ENCODE measurements at places on chromosomes 1 and 21. TPM values are rescaled to one million over a fixed set of nuclear protein-coding genes. Genes with fewer than 3 reads are reported as not detected.
A peak's percentile ranks its signal among the peaks of the same experiment; 100 is the strongest.

DNA sequence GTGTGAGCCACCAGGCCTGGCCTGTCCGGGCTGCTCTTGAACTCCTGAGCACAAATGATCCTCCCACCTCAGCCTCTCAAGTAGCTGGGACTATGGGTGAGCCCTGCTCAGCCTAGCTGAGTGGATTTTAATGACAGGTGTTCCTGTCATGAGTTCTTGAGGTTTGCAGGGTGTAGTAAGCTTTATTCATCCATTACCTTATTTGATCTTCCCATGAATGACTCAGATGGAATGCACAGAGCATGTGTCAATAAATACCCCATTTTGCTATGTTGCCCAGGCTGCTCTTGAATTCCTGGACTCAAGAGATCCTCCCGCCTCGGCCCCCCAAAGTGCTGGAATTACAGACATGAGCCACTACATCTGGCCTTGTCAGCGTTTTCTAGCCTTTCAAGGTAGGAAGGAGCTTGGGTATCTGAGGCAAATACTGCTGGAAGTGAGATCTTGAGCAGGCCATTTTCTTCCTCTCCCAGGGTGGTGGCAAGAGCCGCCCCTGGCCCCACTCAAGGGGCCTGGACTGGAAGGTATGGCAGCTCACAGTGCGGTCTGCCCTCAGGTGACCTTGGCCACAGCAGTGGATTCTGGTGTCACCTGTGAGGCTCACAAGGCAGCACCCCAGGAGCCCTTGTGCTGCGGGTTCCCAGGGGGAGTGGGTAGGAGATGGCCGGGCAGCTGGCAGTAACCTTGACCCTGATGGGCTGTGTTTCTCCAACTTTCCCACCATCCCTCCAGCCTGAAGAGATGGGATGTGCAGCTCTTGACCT is 20.0 kb downstream of the PIK3CD start:
- DNase-seq, result no peak

The OVAAL gene
- not detected for polyA plus RNA-seq

GRCh38 chr1:145926686-145927062 is 610 bp downstream of the RBM8A start:
- no peak for DNase-seq

The SLC6A9 gene
- polyA plus RNA-seq, result not detected

The ZMYND12 gene
- polyA plus RNA-seq, result 0.88 TPM

The KRTAP12-2 gene
- not detected for polyA plus RNA-seq

DNA sequence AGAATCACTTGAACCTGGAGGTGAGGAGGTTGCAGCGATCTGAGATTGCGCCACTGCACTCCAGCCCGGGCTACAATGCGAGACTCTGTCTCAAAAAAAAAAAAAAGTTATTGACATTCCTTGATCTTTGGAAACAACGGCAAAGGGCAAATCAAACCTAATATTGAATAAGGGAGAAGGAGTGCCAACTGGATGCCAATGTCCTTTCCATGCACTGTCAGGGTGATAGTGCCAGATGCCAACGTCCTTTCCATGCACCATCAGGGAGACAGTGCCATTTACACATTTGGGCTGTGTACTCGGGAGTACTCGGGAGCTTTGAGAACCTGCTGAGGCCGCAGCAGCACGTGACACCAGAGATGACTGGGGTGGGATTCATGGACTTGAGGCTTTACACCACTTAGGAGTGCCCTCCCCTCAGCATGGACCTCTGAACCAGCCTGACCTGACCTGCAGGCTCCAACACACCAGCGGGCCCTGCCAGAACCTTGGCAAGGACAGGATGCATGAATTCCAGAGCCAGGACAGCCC is 34.5 kb upstream of the SOD1 start:
- no peak for DNase-seq

- DNase-seq, result no peak
These were observed 69.6 kb downstream of the DUSP10 start for GRCh38 chr1:221672239-221672645.

DNA sequence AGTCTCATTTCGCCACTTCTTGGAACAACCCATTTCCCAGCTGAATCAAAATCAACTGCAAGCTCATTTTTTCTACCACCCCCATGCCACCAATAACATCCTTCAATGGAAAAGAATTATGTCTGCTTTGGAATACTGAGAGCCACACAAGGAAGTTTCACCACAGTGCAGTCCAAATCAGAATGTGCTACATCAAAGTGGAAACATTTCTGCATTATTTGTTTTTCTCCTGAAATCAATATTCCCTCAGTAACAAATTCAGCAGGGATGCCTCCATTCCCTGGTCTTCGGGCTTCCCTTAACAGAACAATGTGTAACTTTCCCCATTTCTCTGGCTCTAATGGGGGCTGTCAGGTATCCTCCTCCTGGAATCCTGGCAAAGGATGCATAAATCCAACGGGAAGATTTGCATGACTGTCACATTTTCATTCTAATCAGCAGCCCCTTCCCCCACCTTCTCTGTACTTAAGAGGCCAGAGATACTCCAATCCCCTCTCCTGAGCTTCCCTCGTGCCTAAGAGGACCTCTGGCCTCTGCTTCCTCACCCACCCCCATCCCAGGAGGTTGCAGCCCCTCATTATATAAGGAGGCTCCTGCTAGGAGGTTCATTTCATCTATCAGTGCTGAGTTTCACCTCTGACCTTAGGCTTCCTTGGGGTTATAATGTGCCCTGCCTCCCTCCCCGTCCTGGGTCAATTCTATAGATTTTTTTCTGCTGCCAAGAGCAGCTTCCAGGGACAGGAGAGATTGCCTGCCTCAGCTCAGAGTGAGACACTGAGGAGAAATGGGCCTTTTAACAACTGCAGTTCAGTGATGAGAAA is 201.1 kb downstream of the OMA1 start:
- no peak for DNase-seq

- DNase-seq, result peak; percentile 63
These were observed 77.7 kb downstream of the TOMM20 start for GRCh38 chr1:235050911-235051360.

DNA sequence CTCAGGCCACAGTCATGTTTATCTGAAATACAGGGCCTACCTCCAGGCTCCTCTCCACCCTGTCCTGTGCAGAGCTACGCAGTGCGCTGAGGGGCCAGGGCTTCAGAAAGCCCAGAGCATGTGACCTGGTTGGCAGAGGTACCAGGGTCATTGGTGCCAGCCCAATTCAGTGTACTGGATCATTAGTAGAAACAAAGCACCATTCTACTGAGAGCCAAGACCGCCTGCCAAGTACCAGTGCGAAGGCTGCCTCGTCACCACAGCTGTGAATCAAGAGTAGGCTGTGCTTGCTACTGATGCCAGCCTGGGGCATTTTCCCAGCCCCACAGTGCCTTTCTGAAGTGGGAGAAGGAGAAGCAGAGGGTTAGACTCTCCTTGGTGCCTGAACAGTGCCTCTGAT is 59.8 kb downstream of the CAPN9 start:
- DNase-seq, result no peak

DNA sequence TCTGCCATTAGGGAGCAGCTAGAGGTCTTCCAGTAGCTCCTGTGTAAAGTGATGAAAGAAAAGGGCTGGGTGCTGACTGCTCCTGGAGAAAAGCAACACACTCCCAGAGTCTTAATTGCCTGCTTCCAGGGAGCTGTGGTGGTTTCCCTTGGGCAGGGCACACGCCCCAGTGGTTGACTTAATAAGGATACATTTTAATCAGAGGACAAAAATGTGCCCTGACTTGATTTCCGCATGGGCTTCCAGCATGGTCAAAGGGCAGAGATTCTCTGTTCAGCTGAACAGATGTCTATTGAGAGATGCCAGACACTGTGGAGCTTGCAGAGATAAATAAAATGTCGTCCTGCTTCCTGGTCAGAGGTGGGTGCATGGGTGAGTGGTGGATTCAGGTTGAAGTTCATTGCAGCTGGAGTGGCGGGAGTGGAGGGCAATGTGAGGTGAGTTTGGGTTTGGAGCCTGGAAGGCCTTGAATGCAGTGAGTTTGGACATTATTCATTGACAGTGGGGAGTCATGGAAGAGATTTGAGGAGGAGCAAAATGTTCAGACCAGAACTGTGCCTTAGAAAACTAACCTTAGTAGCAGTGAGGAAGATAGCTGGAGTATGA is 16.0 kb downstream of the QSOX1 start:
- DNase-seq, result no peak

The ALX3 gene
- polyA plus RNA-seq, result not detected

GRCh38 chr1:205751036-205751651 is 1.2 kb upstream of the NUCKS1 start:
- DNase-seq, result peak; percentile 15

DNA sequence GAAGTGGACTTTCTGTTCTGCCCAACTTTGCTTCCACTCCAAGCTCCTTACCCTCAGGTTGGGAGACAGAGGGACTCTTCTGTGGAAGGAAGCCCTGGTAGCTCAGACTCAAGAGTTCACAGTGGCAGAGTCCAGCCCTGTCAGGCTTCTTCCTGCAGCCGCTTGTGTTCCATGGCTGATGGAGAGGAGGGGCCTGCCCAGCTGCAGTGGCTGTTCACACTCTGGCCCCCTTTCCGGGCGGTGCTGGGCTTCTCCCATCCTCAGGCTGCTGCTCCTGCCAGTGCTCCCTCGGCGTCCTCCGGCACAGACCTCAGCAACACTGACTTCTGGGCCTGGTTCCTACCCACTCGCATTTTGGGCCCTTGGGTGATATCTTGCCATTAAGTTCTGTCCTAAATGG is 4.0 kb downstream of the KRTAP10-1 start:
- DNase-seq, result no peak

DNA sequence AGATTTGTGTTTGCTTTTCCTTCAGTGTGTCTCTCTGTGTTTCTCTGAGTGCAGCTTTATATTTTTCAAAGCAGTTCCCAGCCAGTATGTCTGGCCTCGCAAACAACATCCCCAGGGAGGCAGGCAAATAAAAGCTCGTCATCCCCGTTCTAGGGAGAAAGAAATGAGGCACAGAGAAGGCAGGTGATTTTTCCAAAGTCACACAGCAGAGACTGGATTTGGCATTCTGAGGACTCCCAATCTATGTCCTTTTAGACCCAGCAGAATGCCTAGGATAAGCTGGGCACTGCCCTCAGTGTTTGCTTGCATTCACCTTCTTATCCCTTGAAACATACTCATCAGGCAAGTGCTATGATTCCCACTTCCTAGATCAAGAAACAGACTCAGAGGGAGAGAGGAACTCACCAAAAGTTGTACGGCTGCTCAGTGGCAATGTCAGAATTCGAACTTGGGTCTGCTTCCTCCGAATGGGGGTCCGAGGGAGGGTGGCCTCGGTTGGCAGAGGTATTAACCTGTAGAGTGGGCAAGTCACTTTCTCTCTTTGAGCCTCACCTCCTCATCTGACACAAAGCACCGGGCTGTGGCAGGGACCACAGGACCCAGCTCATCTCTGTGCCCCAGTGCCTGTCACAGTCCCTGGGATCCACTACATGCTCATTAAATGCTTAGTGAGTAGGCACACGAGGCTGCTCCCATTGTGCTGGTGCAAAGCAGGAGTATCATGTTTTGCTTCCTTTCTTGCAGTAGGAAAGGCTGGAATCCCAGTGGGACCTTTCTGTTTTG is 4.2 kb downstream of the RAP1GAP start:
- no peak for DNase-seq

- peak; percentile 47 for DNase-seq
These were observed 81.4 kb downstream of the NENF start for GRCh38 chr1:212514056-212514614.

- DNase-seq, result no peak
These were observed 20.9 kb upstream of the RHBDL2 start for GRCh38 chr1:38962560-38962959.

The SGIP1 gene
- polyA plus RNA-seq, result not detected

DNA sequence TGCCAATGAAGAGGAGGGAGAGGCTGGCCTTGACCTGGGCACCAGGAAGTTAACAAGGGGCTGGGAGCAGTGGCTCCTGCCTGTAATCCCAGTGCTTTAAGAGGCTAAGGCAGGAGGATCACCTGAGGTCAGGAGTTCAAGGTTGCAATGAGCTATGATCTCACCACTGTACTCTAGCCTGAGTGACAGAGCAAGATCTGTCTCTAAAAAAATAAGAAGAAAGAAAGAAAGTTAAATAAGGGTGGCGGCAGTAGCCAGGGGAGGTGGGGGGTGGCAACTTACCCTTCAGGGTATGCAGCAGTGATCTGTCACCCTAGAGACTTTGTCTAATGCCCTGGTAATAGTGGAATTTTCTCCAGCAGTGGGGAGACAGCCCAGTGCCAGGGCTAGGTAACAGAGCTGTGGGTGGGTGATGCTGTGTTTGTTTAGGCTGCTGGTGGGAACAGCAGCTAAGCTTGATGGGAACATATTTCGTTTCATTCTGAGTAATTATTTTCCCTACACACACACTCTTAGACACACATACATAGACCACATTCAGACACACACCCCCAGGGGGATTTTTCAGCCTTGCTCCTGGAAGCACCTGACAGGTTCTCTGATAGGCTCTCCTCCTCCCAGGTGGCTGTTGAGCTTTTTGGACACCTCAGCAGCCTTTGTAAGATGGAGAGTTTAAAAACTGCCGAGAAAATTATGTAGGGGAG is 11.3 kb upstream of the SYT6 start:
- DNase-seq, result no peak

DNA sequence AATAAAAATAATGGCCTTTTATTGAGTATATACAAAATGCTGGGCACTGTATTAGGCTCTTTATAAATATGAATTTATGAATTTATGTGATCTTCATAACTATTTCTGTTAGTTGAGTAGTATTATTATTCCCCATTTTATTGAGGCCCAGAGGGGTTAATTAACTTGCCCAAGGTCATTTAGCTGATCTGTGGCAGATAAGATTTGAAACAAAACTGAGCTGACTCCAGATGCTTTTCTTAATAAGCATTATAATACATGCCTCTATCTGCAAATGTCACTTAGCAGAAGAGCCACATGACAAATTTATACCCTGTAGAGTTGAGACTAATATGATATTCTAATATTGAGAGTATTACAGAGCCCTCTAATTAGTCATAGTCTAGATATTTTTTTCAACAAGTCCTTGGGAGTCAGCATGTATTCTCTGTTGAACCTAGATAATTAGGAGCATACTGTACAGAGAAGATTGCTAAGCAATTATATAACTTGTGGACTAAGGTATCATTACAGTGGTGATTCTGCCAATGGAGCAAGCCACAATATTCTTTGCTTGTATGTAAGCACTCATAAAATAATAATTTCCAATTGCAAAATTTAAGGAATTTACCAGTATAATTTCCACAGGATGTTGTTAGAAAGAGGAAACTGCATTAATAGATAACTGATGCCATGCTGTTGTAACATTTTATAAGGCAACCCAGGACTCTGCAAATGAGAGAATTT is 112.0 kb downstream of the LRRC40 start:
- DNase-seq, result no peak

All from CD14-positive monocyte (primary cell).